ENCODE measurements at places on chromosomes 3 and 15. TPM values are rescaled to one million over a fixed set of nuclear protein-coding genes. Genes with fewer than 3 reads are reported as not detected.

The FGD5 gene
- 11.0 TPM for polyA plus RNA-seq

The PLCH1 gene
- 0.13 TPM for polyA plus RNA-seq

The MYRIP gene
- polyA plus RNA-seq: 0.52 TPM

DNA sequence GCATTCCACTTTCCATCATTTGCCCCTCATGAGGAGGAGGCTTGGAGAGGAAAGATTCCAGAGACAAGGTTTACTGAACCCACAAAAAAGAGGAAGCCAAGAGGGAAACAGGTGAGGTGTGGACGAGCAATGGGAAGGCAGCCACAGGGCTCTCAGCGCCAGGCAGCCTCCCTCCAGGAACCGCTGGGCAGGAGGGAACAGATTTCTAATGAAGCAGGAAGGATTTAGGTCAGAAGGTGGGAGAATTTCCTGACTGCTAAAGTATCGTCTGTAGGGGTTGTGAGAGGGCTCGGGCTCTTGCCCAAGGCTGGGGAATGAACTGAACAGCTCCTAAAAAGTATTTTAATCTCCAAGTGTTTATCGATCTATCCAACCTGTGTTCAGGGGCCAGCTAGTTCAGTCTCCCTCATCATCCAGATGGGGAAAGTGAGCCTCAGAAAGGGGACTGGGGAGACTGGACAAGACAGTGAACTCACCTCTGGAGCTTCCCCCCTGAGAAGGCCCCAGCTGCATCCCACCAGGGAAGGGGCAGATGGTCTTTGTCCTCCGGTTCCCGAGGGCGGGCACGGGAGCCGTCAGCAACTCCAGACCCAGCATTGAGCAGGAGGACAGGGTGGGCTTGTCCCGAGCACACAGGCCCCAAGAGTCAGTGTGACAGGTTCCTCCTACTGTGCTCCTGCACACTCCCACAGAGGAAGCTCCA, 10.5 kb downstream of the LOXL1 start:
- H3K4me3 ChIP-seq: no peak overlapping the region
- H3K27ac ChIP-seq: peak overlapping the region; percentile 12

GRCh38 chr3:31486865-31487533, 45.7 kb upstream of the STT3B start:
- no peaks in the 10 kb centered on the region for H3K36me3 ChIP-seq
- no peaks in the 10 kb centered on the region for H3K27me3 ChIP-seq
- H3K4me3 ChIP-seq: no peak overlapping the region
- DNase-seq: no peak

- no peak overlapping the region for H3K4me3 ChIP-seq
- H3K36me3 ChIP-seq: no peaks in the 10 kb centered on the region
- H3K4me1 ChIP-seq: no peaks in the 10 kb centered on the region
- H3K27me3 ChIP-seq: no peaks in the 10 kb centered on the region
- peak; percentile 62 for DNase-seq
These were observed 275.3 kb downstream of the UACA start for GRCh38 chr15:70488002-70488605.

DNA sequence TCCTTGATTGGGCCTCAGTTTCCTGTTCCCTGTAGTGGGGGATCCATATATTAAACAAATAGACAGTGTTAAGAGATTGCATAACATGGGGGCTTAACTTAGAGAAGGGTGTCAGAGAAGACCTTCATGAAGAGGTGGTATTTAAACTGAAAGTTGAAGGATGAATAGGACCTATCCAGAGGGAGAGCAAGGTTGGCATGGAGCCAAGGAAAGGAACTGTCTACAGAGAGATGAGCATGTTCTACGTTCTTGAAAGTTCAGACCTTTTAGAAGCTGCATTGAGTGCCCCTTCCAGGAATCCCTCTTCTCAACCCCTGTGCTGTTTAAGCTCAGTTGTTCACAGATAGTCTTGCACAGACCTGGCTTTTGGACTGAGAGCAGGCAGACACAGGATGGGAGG, 2.4 kb downstream of the HTD2 start:
- no peak overlapping the region for H3K27ac ChIP-seq
- no peaks in the 10 kb centered on the region for H3K27me3 ChIP-seq
- peak; percentile 31 for DNase-seq
- H3K4me3 ChIP-seq: no peak overlapping the region
